ENCODE measurements at places on chromosomes 1 and 21.

- DNase-seq, result no peak
Observed at GRCh38 chr1:55448261-55448660, 233.1 kb upstream of the USP24 start.

DNA sequence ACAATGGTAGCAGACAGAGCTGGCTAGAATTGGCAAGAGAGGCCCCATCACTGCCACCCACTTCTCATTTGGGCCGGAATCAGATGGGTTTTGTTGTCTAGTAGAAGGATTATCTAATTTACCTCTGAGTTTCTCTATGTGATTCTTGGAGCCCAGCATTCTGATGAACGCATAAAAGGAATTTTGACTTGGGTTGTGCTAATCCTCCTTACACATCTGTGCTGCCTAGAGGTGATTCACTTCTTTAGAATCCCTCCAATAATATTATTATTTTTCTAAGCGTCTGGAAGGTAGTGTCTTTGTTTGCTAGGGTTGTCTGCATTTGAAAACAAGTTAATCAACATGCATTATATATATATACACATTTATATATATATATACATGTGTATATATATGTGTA, 118.1 kb downstream of the RUNX1 start:
- no peak for DNase-seq

- DNase-seq, result no peak
Observed at GRCh38 chr1:92583821-92584760, 97.4 kb upstream of the GFI1 start.

GRCh38 chr1:204348722-204349121, 11.0 kb downstream of the PLEKHA6 start:
- no peak for DNase-seq

- no peak for DNase-seq
Observed at GRCh38 chr1:237000191-237000590, 4.0 kb downstream of the MT1HL1 start.

DNA sequence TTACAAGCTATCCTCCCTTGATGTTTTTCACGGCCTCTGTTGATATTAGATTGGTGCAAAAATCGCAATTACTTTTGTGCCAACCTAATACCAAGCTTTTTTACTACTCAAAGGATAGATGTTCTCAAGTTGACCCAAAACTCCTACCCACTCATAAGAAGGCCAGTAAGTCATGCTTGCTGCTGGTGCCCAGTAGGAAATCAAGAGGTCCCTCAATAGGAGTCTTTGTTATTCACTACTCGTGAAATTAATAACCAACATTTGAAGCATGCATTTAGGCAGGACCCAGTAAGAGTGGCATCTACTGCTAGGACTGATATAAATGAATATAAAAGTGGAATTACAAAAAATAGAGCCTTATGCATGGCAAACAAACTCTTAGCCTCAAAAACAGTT, 52.6 kb downstream of the APP start:
- no peak for DNase-seq

DNA sequence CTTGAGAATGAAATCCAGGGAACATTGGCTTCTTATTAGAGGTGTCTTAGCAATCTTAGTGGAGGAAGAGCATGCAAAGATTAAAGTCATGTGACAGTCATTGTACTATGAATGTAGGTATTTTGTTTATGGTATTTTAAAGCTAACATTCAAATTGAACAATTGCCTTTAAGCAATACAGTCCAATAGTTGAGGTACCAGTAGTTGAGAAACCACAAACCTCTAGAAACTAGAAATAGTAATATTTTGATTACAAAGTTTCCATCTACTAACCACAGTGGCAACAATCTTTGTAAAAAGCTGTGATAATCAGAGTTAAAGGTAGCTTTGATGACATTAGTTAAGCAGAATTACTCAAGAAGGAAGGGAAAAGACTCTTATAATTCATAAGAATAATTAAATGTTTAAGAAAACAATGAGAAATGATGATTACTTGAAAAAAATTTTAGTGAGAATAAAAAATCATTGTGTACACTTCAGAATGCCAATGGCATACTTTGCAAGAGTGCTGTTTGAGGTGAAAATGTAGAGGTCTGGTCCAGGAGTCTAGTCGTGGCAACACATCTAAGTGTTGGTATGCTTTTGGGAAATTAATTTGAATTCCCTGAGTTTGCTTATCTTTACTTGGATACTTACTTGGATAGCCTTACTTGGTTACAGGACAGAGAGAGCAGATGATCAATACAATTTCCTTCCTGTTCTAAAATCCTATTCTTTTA, 104.9 kb upstream of the PTGFR start:
- DNase-seq, result no peak

DNA sequence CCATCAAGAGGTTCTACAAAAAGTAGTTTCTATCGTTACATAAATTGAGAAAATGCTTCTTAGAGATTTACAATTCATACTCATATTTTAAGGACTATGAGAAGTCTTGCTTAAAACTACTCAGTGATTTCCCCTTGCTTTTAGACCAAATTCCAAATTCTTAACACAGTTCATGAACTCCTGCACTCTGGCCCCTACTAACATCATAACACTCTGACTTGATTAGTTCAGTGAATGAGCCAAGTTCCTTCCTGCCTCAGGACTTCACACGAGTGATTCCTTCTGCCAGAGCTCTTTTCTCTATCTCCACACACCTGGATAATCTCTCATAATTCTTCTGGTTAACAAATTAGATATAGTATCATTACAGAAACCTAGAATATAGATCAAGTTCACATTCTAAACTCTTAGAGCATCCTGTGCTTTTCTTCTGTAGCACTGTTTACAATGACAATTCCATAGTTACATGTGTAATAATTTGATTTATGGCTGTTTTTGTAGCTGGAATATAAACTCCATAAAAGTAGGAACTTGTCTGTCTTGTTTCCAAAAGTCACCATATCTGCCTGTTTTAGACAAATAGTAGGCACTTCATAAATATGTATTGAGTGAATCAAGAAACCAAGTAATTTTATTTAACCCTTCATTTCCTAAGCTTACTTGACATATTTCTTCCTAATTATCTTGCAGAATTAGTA, 59.9 kb downstream of the NUF2 start:
- DNase-seq, result no peak

DNA sequence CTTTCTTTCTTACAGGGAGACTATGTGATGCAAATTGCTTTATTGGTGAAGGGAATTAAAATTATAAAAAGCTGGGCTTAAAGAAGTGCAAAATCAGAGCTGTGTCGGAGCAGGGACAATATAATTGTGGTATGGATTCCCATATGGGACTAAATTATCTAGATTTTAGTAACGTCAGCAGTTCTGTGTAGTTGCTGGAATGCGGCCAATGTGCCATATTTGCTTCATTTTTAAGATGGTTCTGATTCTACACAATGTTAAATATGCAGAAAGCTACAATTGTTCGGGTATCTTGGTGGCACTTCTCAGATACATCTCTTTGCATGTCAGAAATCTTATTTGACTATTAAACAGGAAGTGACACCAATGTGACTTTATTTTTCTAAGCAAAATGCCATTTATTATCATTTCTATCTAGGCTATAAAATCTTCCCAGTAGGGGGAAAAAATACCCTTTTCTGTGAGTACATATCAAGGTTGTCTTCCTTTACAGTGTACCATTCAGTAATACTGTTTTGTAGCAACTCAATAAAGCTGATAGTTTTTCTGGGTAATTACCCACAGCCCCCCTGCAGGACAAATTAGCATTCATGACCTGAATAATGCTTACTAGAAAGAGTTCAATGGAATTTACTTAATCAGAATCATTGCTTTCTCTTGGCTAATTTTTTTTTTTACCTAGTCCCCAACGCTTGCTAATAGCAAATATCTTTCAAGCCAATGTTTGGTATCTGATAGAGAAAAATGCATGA, 288.3 kb upstream of the ADGRL2 start:
- no peak for DNase-seq

DNA sequence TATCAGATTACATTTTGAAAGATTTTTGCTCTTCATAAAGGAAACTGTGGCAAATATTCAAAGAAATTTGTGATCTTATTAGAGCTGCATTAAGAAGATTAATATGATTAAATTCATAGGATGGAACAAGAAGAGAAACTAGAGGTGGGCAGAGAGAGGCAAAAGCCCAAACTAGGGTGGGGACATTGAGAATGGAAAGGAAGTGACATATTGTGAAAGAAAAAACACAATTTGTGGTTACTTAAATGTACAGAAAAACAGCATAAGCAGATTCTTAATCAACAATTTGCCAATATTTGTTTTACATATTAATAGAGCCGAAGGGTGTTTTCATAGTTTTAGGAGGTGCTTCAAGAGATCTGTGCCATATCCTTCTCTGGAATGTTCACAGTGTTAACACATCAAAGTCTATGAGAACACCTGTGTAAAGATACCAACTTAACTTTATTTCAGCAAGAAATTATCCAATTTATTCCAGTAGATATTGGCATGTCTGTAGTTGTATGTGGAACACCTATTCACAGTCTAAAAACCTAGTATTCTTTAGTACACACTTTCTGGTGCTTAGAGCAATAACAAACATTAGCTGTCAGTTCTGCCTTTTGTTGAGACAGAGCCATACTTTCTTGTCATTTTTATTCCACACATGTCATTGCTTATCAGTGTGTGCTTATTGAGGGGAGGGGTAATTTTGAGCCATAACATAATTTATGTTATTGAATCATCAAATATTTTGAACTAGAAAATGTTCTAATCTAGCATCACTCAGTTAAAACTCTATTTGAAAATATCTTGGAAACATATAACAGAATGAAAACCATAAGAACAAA, 401.5 kb downstream of the PTPRC start:
- no peak for DNase-seq

DNA sequence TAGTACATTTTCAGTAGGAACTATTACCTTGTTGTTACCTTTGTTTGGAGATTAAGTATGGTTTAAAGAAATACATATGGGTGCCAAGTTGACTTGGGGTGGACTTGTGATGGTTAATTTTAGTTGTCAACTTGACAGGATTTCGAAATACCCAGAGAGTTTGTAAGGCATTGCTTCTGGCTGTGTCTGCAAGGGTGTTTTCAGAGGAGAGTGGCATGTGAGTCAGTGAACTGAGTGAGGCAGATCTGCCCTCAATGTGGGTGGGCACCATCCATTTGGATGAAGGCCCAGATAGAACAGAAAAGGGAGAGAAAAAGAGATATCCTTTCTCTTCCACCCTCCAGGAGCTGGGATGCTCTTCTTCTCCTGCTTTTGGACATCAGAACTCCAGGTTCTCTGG, 315.5 kb downstream of the GPATCH2 start:
- DNase-seq, result no peak

GRCh38 chr1:105700723-105701122, 1355.8 kb upstream of the PRMT6 start:
- DNase-seq, result no peak

- peak; percentile 23 for DNase-seq
Observed at GRCh38 chr1:109499661-109500536, 6.0 kb downstream of the CYB561D1 start.

DNA sequence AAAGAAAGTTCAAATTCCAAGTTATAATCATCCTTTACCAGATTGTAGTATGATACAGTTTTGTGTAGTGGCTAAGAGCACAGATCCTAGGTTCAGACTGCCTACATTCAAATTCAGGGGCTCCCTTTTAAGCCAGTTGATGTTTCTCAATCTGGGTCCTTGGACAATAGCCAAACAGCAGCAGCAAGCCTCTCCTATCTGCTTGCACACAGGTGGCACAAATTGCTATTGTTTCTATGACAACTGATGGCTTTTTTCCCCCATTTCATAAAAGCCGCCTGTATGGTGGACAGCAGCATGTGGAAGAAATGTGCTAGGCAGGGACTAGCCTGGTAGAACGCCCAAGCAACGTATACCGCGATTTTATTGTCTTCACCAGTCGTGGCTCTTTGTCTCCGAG, 76.5 kb downstream of the S1PR1 start:
- DNase-seq, result no peak
